ENCODE measurements at places on chromosomes 1 and 21.

GRCh38 chr1:116826818-116827606, 72.8 kb downstream of the CD2 start:
- no peak for DNase-seq

- no peak for DNase-seq
Measured at GRCh38 chr1:230379928-230380327, 46.2 kb downstream of the PGBD5 start.

- DNase-seq = no peak
Measured at GRCh38 chr1:181249186-181249585, 160.7 kb downstream of the IER5 start.

DNA sequence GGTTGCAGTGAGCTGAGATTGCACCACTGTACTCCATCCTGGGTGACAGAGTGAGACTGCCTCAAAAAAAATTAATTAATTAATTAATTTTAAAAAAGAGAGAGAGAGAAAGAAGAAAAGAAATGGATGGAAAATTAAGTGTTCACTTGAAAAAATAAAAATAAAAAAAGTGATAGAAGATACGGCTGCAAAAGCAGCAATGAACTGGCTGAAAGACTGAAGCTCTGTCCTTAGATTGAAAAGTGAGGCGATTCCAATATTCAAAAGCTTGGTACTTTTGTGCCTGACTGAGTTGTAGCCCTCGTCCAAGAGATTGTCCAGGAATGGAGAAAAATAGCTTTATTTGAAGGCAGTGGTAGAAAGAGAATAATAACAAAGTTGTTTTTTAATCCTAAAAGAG, 154.6 kb downstream of the ADSS2 start:
- DNase-seq = no peak

DNA sequence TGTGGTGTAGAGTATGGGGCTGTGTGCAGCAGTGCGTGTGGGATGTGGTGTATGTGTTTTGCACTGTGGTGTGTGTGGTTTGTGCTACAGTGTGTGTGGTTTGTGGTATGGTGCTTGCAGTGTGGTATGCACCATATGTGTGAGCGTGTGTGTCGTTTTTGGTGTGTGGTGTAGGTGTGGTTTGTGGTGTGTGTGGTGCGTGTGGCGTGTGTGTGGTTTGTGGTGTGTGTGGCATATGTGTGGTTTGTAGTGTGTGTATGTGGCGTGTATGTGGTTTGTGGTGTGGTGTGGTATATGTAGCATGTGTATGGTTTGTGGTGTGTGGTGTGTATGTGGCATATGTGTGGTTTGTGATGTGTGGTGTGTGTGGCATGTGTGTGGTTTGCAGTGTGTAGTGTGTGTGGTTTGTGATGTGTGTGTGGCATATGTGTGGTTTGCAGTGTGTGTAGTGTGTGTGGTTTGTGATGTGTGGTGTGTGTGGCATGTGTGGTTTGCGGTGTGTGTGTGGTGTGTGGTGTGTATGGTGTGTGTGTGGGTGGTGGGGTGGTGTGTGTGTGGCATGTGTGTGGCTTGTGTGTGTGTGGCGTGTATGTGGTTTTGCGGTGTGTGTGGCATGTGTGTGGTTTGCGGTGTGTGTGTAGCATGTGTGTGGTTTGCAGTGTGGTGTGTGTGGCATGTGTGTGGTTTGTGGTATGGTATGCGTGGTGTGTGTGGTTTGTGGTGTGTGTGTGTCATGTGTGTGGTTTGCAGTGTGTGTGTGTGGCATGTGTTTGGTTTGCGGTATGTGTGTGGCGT, 53.5 kb upstream of the TRAPPC10 start:
- DNase-seq = no peak

DNA sequence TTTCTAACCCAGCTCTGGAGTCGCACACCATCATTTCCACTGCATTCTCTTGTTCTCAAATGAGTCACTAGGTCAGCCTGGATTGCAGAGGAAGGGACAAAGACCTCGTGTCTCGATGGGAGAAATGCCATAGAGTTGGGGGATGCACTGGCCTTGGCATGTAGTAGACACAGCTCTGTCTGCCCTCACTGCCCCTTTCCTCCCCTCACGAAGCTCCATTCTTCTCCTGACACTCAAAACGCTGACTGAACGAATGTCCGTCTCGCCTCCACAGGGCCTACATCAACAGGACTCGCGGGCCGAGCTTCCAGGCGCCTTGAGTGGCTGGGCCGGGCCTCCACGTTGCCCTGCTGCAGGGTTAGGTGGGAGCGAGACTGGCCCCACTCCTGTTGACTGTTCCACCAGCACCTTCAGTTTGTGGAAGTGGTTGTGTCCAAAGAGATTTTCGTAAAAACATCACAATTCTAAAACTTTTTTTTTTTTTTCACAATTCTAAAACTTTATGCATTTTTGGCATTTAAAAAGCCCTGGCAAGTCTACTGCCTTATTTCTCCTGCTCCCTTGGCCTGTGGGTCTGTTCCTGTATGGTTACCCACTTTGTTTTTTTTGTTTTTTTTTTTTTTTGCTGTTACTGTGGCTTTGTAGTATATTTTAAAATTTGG, 18.8 kb downstream of the PKNOX1 start:
- no peak for DNase-seq

- no peak for DNase-seq
Measured at GRCh38 chr1:168803806-168804510, 75.0 kb upstream of the DPT start.

DNA sequence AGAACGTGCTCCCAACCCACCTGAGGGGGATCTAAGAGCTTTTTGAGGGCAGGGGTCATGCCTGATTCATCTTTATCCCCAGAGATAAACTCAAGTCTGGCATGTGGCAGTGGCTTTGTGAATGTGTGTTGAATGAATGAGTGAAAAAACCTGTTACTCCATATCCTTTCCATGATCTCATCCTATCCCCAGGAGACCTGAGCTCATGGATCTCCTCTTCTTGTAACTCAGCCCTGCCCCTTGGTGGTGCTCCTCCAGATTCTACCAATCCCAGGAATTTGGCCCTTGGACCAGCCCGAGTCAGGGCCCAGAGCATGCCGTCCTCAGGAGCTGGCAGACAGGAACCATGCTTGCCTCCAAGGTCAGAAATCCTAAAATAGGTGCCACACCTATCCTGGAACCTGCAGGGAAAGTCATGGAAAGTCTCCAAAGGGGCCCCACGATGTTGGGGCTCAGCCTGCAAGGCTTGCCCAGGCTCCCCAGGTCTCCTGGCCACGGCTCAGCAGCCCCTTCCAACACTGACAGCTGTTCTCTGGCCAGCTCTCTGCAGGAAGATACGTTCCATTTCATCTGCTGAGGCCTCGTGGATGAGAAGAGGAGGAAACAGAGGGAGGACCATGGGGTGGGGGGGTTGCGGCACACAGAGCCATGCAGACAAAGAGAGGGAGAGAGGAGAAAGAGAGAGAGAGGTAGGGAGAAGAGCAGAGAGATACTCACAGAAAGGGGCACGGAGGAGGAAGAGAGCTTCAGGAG, 214.6 kb downstream of the TRABD2B start:
- no peak for DNase-seq

GRCh38 chr1:56901716-56902115, 47.1 kb downstream of the C8A start:
- no peak for DNase-seq

DNA sequence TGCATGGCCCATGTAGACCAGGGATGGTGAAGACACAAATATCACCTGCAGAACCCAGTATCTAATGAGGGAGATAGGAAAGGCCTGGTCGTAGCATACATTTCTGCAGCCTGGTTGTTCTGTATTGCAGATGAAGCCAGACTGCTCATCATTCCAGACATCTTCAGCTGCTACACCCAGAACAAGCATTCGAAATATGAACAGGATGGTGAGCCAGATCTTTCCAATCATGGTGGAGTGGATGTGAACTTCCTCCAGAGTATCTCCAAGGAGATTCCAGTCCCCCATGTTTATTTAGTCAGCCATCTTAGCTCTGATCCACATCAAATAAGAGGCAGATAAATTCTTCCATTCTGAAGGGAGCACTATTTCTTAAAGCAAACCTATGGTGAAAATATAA, 2.7 kb upstream of the MYCBP start:
- no peak for DNase-seq

GRCh38 chr1:164637461-164638375, 78.7 kb downstream of the PBX1 start:
- DNase-seq = peak; percentile 85

DNA sequence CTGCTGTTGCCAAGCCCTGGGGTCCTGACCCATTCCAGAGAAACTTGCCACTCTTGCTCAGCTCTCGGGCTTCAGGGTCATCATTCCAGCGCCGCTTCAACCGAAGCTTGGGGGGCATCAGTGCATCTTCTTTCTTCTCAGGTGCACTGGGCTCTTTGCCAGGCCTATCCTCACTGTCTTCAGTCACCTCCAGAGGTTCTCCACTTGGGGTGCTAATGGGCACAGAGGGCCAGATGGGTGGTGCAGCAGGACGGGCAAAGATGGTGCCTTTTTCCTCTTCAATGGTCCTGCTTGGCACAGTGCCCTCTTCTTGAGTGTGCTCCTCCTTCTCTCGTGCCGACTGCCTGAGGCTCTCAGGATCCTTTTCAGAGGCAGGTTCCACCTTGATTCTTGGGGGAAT, 13.3 kb downstream of the ETV3 start:
- no peak for DNase-seq

- no peak for DNase-seq
Measured at GRCh38 chr1:176998183-176998795, 166.2 kb downstream of the ASTN1 start.

GRCh38 chr1:15029786-15030185, 123.8 kb upstream of the TMEM51 start:
- no peak for DNase-seq

- DNase-seq = no peak
Measured at GRCh38 chr1:165884009-165884689, 56.7 kb downstream of the UCK2 start.

DNA sequence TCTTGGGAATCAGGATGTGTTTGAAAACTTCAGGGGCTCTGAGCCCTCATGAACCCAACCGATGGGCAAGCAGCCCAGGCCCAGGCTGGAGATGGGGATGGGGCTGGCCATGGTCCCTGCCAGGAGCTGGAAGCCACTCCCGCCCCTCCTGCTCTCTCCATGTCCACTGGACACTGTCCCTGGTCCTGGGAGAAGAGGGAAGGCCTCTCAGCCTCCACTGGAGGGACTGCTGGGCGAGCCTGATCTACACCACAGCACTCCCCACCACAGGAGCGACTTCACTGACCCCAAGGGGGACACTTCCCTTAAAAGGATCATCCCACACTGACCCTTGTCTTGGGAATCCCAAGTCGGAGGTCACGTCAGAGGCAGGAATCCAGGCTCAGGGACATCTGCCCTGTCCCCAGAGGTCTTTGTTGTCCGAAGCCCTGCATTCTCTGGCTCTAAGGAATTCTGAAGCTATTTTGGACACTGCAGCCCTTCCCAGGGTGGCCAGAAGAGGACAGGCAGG, 16.9 kb upstream of the COL18A1 start:
- no peak for DNase-seq

DNA sequence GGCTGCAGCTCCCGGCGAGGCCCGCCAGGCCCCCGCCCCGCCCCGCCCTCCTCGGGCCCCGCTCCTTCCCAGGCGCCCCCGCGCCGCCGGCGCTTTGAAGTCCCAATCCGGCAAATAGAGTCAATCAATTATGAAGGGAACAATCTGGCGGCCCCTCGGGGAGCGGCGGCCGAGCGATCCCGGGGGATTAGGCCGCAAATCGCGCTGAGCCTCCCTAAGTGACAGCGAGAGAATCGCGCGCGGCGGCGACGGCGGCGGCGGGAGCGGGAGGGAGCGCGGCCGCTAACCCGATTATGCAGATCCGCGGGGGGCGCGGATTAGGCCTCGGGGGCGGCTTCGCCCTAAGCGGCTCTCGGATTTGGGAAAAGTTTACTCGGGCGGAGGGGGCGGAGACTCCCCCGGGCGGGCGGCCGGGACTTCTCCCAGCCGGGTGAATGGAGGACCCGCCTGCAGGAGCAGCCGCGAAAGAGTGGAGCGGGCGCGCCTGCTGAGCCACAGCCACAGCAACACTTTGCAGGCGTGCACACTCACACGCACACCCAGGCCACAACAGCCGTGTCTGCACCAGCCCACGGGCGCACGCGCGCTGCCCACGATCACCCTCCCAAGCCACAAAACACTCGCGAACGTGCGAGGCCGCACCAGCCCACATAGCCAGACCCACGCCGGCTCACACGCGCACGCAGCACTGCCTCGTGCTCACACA, 23.0 kb upstream of the DMBX1 start:
- DNase-seq = no peak

- no peak for DNase-seq
Measured at GRCh38 chr1:42052072-42052699, 101.0 kb upstream of the GUCA2B start.

DNA sequence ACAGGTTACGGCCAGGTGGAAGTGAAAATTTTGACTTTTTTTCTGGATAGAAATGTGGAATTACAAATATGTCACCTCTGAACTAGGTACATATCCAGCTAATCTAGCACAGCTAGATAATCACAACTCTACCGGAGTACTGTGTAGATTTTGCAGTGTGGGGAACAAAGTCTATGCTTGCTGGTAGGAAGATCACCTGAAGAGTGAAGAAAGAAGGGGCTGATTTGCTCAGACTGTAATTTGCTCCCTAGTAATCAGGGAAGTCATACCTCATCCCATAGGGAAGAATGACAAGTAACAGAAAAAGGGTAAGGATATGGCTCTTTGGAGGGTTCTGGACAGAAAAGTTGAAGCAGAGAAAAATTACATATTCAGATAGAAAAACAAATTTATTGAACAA, 319.6 kb upstream of the TMPRSS15 start:
- no peak for DNase-seq

DNA sequence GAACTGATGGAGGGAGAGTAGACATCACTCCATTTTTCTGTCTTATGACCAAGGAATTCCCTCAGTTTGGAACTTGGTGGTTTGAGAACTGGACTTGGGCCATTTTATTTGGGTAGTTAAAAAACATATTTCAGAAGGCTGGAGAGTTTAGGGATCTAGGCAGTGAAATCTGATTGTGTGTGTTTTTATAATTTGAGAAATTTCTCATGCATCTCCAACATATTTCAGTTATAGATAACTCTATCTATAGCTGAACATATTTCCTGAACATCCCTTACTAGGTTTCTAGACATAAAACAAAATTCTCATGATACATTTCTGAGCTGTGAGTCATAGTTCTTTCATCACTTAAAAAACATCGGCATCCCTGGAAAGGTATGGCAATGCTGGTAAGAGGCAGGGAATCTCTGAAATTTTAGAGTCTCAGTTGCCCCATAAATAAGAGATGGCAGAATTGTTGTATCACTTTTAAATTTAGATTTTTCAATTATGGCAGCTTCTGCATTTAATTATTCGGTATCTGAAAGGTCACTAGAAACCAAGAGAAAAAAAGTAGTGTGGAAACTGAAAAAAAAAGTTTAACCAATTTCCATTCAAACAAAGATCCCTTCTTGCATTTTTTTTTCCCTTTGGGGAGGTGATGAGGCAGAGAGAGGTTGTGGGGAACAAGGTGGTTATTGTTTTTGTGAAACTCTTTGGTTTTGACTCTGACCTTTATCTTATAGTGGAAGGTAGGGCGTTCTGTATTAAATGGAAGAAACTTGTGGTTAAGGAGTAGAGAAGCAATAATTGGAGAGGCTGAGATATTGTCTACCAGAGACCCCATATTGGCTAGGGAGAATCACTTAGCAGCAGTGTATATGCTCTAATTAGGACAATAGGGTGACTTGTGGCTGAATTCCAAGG, 102.9 kb downstream of the FASLG start:
- peak; percentile 54 for DNase-seq

- DNase-seq = peak; percentile 15
Measured at GRCh38 chr1:10561497-10561896, 86.7 kb downstream of the PEX14 start.

All from astrocyte of the cerebellum (primary cell).